ENCODE measurements at places on chromosomes 3 and 15.

GRCh38 chr3:150734795-150735119 lies 28.2 kb downstream of the SIAH2 start:
- no peak for DNase-seq

DNA sequence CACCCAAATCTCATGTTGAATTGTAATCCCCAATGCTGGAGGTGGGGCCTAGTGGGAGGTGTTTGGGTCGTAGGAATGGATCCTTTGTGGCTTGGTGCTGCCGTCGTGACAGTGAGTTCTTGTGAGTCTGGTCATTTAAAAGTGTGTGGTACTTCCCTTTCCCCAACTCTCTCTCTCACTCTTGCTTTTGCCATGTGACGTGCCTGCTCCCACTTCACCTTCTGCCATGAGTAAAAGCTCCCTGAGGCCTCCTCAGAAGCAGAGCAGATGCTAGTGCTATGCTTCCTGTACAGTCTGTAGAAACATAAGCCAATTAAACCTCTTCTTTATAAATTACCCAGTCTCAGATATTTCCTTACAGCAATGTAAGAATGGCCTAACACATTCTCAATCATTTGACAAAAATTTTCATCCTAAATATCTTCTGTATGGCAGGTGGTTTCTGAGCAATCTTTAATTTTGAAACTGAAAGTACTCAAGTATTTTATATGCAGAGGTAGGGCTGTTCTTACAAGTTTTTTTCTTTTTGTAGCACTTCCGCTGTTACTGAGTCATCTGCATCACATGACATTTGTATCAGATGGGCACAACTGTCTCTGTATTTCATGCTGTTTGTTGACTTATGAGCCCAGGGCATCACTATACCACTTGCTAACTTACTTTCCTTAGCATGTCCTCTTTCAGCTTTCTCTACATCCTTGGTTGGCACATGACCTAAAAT lies 8.8 kb downstream of the RPL39L start:
- DNase-seq = no peak

DNA sequence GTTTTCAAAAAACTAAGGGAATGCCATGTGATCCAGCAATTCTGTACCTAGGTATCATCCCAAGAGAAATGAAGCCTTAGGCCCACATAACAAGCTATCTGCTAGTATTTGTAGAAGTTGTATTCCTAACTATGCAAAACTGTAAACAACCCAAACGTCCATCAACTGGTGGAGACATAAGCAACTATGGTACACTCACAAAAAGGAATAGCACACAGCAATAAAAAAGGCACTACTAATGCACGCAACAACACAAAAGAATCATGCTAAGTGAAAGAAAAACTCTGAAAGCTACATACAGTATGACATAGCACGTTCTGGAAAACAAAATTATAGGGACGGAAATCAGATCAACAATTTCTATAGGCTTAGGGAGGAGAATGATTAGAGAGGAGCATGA lies 15.3 kb downstream of the USP50 start:
- no peak for DNase-seq

DNA sequence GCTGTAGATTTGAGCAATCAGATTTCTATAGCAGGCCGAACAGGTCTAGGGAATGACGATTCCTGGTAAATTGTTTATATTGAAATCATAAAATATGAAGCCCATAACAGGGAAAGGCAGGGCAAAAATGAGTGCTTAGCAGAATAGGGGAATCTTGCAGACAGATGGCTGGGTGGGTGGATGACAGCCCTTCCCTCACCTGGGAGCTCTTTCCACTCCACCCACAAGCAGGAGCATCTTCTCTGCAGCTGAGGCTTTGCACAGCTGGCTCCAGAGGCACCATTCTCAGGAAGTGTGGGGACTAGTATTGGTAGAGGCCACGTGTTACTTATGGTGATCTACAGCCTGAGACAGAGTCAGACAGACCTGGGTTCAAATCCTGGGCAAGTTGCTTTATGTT lies 55.9 kb upstream of the SYN2 start:
- DNase-seq = peak; percentile 44

GRCh38 chr3:37606472-37606871 lies 255.2 kb upstream of the CTDSPL start:
- no peak for DNase-seq

DNA sequence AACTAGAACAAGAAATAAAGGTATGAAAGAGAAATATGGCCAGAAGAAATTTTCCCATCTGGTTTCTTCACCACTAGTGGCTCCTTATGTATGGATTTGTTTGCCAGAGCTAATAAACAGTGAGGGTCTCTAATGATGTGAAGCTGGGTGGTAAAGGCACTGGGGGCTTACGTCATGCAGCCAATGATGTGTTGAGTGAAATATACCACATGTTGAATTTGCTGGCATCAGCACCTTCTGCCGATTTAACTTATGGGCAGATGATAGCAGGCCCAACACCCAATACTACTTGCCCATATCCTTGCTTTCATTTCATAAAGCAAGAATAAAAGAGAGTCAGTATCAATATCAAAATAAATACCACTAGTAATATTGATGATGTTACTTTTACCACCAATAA lies 133.0 kb downstream of the THRB start:
- DNase-seq = no peak

- no peak for DNase-seq
These were observed 133.9 kb downstream of the MYLK start for GRCh38 chr3:123750209-123750608.

- DNase-seq = no peak
These were observed 296.5 kb downstream of the ZIC1 start for GRCh38 chr3:147705651-147706051.

DNA sequence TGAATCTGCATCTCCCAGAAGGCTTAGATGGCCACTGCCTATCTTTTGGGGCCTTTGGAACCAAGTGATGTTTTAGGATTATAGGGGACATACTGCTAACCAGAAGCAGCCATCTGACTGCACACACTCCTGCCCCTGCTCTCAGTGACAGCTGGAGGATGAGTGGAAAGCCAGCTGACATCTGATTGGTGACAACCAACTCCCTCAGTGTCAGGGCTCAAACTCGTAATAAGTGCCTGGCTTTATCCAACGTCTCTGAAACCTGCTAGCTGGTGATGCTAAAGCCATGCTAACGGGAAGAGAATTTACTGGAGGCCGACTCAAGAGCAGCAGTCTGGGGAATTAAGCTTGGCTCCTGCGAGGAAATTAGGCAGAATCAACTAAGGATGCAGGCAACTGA lies 35.1 kb downstream of the KY start:
- DNase-seq = no peak

DNA sequence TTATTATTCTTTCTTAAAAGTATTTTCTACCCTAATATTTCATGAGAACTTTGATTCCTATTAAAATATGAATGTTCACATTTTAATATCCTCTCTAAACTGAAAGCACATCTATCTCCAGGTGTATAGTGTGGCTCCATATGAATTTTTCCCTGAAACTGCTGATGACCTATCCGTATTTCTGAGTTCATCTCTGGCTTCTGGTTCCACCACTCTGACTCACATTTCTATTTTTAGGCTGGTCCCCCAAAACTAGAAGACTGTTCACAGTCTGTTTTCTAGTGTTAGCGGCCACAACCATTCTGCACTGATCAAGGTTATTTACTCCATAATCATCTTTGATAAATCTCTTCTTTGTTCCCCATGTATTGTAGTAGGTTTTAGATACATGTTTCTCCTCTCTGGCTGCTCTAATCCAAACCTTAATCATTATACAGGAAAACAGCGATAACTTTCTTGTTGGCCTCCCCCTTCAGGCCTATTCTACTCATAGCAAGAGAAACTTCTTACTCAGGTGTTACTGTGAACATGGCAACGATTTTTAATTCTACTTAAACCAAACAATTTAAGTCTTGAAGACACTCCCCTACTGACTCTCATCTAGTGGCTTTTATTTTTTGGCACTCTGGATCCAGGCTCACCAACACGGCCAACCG lies 12.8 kb downstream of the ADPGK start:
- DNase-seq = no peak

DNA sequence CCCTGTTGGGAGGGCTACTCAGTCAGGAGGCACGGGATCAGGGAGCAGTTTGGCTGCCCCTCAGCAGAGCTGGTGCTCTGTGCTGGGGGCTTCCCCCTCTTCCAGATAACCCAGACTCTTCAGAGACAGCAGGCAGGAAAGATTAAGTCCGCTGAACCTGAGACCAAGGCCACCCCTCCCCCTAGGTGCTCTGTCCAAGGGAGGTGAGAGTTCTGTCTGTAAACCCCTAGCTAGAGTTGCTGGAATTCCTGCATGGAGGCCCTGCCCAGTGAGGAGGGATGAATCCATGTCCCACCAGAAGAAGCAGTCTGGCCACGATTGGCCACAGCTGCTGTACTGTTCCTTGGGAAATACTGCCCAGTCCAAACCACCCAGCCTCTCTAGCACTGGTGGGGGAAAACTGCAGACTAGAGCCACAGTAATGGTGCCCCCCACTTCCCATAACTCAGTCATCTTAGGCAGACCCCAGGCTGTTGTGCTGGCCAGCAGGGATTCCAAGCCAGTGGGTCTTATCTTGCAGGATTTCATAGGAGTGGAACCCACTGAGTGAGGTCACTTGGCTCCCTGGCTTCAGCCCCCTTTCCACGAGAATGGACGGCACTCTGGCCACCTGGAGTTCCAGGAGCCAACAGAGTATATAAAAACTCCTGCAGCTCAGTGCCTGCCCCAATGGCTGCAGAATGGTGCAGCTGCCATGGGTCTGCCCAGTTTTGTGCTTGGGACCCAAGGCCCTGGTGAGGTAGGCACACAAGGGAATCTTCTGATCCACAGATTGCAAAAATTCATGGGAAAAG lies 42.9 kb downstream of the NPAP1 start:
- DNase-seq = no peak

- DNase-seq = no peak
These were observed 36.8 kb upstream of the CFAP161 start for GRCh38 chr15:81097116-81097889.

DNA sequence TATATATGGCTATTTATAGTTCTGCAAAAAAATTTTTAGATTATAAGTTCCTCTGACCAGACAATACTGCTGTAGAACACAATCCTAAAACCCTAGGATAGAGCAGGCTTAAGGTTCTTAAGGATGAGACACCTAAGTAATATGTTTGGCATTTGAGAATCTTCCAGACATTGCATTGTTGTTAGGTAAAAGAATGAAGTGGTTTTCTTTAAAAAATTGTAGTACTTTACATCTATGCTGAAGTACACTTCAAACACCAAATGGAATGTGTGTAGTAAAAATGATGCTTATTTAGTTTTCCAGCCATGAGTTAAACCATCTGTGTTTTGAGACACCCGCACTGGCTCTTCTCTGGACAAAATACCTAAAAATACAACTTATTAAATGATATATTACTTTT lies 857.7 kb downstream of the OTOL1 start:
- DNase-seq = no peak

DNA sequence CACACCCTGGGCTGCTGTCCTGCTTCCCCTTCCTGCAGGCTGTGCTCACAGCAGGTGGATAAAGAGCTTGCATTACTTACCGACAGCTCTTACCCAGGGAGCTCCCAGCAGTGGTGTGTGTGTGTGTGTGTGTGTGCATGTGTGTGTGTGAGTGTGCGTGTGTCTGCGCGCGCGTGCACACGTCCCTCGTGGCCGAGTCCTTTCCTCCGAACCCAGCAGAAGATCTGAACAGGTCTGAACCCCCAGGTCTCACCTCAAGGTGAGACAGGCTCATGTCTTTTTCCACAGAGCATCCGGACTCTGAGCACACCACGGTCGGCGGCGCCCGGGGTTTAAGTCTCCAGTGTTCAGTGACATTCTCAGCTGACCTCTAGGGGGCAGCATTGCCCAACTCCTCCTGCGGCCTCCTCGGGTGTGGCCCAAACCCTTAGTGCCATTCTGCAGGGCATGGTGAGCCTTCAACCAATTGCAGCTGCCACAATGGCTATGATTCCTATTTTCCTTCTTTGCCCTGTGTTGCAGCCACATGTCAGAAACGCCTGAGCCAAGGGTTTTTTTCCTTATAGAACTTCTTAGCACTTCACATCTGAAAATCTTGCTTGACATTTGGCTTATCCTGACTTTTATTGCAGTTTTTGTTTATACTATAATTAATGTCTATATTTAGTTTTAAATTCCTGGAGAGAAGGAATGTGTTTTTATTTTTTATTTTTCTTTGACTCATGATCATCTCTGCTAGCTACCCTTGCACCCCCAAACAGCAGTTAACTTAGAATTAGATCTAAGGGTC lies 64.1 kb upstream of the KLHL25 start:
- DNase-seq = peak; percentile 41

DNA sequence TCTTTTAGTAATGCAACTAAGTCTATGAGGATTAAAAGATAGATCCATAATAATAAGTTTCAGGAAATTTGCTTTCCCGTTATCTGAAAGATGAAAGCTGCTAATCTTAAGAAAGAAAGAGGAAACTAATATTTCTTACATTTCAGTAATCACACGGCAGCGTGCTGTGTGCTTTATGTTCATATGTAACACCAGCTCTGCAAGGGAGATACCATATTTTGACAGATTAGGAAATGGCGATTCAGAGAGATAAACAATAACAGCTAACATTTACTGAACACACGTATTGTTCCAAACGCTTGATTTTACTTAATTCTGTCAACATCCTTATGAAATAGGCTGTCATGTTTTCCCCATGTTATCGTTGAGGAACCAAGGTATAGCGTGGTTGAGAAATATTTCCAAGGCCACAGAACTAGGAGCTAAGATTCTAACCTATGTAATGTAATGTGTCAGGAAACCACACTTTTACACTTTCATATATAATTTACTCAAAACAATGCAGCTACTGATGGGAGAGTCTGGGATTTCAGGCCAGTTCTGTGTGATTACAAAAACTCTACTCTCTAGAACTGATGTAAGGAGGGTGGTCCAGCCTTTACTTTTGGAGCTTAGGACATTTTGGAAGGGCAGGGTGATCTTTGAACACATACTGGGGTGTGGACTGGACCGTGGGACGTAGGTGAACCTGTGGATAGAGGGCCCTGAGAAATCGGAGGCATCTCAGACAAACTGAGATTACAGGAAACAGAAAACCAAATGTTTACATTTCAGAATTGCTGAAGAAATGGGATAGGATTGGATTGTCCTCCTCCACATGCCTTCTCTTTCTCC lies 100.6 kb downstream of the IL1RAP start:
- DNase-seq = no peak

DNA sequence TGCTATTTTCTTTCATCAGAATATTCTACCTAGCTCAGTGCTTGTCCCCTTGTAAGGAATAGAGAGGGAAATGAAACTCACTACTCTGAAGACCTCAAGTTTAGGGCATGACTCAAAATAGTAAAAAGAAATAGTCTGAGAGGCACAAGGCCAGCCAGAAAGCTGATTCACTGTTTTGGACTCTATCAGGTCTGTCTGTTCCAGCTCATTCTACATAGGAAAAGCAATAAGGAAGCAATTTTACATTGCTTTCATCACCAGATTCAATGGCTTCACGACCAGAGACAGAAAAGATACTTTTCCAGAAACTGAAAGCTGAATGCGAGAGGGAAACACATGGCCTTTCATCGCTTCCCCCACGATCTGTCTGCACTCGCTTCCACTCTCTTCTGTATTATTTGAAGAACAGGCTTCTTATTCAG lies 276.0 kb downstream of the GBE1 start:
- DNase-seq = no peak

GRCh38 chr3:59608356-59608755 lies 558.5 kb upstream of the CFAP20DC start:
- no peak for DNase-seq
